ENCODE measurements at places on chromosomes 5 and 9.

DNA sequence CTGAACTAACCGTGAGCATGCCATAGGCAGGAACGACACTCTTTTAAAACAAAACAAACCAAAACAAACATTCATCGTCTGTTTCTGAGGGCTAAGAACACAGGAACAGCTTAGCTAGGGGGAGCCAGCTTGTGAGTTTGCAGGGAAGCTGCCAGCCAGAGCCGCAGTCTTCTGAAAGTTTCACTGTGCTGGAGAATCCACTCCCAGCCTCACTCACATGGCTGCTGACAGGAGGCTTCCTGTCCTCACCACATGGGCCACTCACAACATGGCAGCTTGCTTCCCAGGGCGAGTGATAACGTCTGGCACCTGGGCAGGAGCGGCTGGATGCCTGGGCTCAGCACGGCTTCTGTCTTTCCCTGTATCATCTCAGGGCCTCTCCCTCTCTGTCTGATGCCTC is 275.2 kb downstream of the MSX2 start:
- no peak for DNase-seq

- peak; percentile 8 for DNase-seq
These were observed 72.5 kb downstream of the AP3B1 start for GRCh38 chr5:78221964-78222451.

GRCh38 chr5:147507480-147508126 is 2.3 kb downstream of the DPYSL3 start:
- DNase-seq = no peak

- no peak for DNase-seq
These were observed 59.6 kb downstream of the RAI14 start for GRCh38 chr5:34715711-34716110.

DNA sequence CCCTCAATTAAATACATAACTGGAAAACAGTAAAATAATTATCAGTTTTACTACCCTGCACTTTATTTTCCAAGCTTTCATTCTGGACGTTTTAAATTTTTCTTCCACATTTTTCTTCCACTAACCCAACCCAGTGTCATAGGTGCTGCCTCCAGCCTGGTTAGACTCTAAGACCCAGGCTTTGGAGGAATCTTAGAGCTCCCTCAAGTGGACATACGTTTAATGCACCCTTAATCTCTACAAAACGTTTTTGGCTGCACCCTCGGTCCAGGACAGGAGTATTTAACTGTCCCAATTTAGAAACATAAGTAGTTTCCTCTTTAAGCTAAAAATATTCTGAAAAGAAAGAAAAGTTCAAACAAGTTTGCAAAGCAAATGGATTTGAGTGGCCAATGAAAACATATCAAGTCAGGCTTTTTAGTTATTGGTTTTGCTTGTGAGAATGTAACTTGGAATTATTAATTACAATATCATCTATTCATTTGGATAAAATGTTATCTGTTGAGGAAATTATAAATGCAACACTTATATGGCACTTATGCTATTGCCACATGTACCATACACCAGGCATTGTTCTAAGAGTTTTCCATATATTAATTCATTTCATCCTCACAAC is 38.9 kb downstream of the CDH6 start:
- no peak for DNase-seq

GRCh38 chr5:27491746-27492439 is 453.5 kb upstream of the CDH9 start:
- DNase-seq = no peak

GRCh38 chr5:32083981-32084430 is 90.1 kb downstream of the GOLPH3 start:
- no peak for DNase-seq

GRCh38 chr9:134774410-134774809 is 106.2 kb upstream of the FCN2 start:
- DNase-seq = no peak

DNA sequence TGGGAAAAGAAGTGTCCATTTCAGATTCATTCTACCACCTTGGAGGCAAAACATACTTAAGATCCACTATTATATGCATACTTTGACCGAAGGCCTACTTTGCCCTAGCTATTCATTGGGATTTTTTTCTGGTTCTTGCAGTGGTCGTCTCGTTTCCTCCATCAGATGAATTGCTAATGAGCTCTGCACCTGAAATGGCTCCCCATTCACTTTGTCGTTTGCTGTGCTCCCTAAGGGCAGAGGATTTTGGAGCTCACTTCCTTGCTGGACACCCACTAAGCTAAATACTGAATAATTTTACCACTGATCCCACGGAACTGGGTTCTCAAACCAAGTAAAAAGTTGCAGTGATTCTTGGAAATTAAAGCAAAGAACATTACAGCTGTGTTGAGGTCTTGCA is 1.9 kb downstream of the KDM3B start:
- DNase-seq = no peak

- no peak for DNase-seq
These were observed 567.2 kb downstream of the PTPRD start for GRCh38 chr9:10045598-10045997.
